ENCODE measurements at places on chromosomes 4 and X.
A peak's percentile ranks its signal among the peaks of the same experiment; 100 is the strongest.

GRCh38 chr4:38563707-38564495, 100.1 kb upstream of the KLF3 start:
- no peak for DNase-seq

- no peak for DNase-seq
These were observed 45.6 kb downstream of the SMC1A start for GRCh38 chrX:53376888-53377287.

DNA sequence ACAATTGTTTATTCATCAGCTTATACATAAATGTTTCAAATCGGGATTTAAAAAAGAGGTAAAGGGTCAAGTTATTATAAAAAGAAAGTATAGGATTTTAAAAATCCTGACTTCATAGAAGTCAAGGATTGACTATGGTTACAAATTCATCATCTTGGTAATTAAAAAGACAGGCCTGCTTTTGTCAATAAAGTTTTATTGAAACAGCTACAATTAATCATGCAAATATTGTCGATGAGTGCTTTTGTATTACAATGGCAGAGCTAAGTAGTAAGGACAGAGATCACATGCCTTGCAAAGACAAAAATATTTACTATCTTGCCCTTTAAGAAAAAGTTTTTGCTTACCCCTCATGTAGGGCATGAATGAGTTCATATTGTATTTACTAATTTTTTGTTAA, 595.4 kb downstream of the IL15 start:
- DNase-seq, result no peak

- no peak for DNase-seq
These were observed 16.4 kb downstream of the MBNL3 start for GRCh38 chrX:132472397-132472796.

- DNase-seq, result no peak
These were observed 257.4 kb downstream of the NLGN4X start for GRCh38 chrX:5971300-5971699.

GRCh38 chr4:144174401-144175067, 34.0 kb upstream of the GYPA start:
- DNase-seq, result no peak

GRCh38 chr4:53055274-53055673, 193.2 kb downstream of the RASL11B start:
- DNase-seq, result no peak

- no peak for DNase-seq
These were observed 352.8 kb downstream of the MAPK10 start for GRCh38 chr4:86007042-86007441.

GRCh38 chr4:27666943-27667342, 806.3 kb downstream of the STIM2 start:
- DNase-seq, result no peak

DNA sequence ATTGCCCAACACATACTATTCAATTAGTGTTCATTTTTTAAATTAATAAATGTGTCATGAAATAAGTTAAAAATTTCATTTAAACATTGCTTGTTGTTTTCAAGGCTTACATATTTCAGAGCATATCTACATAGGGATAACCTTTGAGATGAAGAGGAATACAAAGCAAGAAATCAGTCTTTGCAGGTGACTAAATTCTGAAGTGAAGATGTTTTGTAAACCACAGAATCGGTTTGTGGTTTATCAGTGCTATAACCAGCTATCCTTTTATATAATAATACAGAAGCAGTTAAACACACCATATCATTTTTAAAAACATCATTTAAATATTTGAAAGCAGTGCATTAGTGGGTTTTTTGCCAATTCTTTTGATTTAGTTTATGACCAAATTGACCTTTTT, 26.9 kb downstream of the FAM241A start:
- no peak for DNase-seq

- DNase-seq, result no peak
These were observed 128.0 kb downstream of the AFAP1 start for GRCh38 chr4:7811536-7812191.

- DNase-seq, result no peak
These were observed 29.8 kb downstream of the SGMS2 start for GRCh38 chr4:107854356-107855022.

- DNase-seq, result no peak
These were observed 172.8 kb downstream of the FBXW7 start for GRCh38 chr4:152363086-152363485.

GRCh38 chr4:119040694-119041185, 94.9 kb upstream of the MYOZ2 start:
- DNase-seq, result no peak

- peak; percentile 41 for DNase-seq
These were observed 36.0 kb upstream of the MXD4 start for GRCh38 chr4:2297606-2298531.

DNA sequence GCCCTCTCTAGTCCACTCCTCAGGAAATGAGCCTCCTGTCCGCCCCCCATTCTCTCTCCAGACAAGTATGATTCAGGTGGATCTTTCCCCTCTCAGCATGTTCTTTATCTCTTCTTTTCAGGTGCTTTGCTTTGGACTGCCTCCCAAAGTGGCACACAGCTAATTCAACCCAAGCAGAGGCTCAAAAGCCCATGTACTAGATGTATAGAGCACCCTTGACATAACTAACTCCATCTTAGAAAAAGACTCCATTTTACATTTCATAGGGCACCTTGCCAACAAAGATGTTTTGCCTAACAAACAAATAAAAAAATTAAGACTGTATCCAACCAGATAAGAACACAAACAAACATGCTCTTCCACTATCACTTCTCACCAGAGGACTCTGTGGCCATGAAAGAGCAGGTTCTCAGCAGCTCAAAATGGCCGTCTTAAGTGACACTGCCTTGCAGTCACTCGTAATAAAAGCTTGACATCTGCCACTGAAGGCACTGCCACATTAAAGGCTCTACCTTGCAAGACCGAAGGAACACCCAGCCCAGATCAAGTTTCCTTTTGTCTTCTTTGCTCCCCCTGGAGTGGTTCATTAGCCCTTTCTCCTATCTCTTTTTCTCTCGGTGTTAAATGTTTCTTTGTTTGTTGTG, 84.9 kb upstream of the TAB3 start:
- no peak for DNase-seq

- no peak for DNase-seq
These were observed 2.4 kb upstream of the RAB40AL start for GRCh38 chrX:102934624-102935023.

- no peak for DNase-seq
These were observed 26.9 kb downstream of the DCHS2 start for GRCh38 chr4:154464654-154465053.

DNA sequence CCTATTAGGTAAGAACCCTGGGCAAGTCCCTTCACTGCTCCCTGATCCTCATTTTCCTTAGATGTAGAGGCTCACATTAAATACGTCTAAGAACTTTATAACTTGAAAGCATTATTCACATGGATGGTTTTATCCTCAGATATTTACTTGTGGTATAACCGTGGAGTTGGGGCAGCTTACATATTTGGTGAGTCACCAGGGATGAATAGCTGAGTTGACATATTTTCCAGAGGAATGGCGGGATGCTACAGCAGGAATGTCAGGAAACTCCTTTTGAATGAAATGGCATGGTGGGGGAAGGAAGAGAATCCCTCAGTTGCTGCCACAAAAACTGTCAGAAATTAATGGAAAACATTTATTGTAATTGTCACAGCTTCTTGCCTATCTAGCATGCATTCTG, 165.3 kb upstream of the RPS6KA3 start:
- no peak for DNase-seq

DNA sequence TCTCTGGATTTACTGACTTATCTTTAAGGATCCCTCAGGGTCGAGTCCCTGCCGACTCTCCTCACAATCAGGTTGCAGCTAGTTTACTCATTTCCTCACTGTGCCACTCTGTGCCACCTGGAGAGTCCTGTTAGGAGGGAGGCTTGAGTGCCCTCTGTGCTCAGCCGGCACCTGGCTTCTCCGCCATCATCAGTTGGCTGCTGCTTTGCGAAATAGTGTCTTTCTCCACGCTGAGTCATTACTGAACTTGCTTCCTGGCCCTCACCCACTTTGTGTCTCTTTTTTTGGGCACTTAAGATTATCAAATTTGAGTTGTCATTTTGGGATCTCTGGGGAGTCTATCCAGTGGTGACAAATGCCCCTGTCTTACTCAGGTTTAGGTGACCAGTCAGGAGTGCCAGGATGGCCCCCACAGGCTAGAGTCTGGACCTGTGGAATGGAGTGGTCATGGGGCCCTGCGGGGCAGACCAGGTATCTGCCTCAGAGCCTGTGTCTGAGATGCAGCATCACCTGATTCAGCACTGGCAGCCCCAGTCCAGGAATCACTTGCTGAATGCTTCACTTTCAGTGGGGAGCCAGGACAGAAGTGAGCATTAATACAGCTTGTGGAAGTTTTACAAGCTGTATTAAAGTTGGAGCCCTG, 37.7 kb downstream of the JADE1 start:
- no peak for DNase-seq

DNA sequence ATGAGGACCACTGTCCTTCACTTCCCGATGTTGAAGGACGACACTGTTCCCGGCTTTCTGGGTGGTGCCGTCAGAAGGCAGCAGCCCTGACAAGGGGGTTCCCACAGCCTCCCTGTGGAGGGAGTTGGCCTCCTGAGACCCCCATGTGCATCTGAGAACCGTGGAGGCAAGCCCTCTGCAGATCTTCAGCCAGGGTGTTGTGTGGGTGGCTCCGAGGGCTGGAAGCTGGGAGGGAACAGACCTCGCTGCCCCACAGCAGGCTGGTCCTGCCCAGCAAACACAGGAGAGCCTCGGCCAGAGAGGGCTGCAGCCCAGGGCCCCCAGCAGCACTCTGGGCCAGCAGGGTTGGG, 16.2 kb downstream of the DGKQ start:
- DNase-seq, result peak; percentile 61

DNA sequence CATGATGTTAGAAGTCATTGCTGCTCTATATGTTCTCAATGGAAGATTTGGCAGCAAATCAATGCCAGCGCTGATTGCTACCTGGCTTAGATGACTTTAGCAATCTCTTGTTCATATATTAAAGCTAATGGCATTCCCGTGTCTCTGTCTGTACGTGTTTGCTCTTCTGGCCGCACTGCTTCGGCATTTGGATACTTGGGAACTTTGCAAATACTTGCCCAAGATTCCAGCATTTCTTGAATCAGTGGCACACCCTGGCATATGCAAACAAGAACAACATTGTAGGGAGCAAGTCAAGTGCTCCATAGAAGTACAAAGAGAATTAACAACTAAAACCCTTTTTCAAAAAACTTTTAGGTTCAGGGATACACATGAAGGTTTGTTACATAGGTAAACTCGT, 128.9 kb upstream of the TMEM164 start:
- no peak for DNase-seq

Data from upper lobe of right lung (tissue), 1 donor.